Transverse colon (tissue), 4 donors: ENCODE measurements at places on chromosomes 5 and 9. TPM values are rescaled to one million over a fixed set of nuclear protein-coding genes. Genes with fewer than 3 reads are reported as not detected.

GRCh38 chr9:98795295-98795955 is 930 bp downstream of the ANKS6 start:
- H3K27ac ChIP-seq = peak overlapping the region; percentile 76
- H3K27me3 ChIP-seq = no peaks in the 10 kb centered on the region
- peak overlapping the region; percentile 69 for H3K4me3 ChIP-seq
- no peak for DNase-seq
- peaks cover 25% of the 10 kb centered on the region for H3K4me1 ChIP-seq
- no peaks in the 10 kb centered on the region for H3K36me3 ChIP-seq

Gene TXNDC8
- total RNA-seq = not detected

Gene OR1Q1
- not detected for total RNA-seq

Gene PRDM9
- total RNA-seq = not detected

Gene TRPM3
- total RNA-seq = 0.16 TPM

DNA sequence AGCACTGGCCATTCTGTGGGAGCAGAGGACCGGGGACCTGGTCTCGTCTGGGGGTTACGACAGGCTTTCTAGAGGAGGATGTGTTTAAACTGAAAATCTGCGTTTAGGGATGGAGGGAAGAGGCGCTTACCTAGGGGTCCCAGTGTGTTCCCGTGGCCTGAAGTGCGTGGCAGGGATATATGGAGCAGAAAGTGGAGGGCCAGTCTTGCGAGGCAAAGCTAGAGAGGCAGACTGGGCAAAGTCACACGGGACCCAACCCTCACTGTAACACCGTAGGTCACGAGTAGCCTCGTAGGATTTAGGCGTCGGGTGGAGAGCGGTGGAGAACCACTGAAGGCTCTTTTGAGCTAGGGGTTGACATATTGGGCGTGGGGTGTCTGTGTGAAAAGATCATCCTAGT is 32.8 kb upstream of the POMT1 start:
- no peak for DNase-seq
- no peaks in the 10 kb centered on the region for H3K27me3 ChIP-seq
- H3K4me1 ChIP-seq = no peaks in the 10 kb centered on the region
- no peak overlapping the region for H3K27ac ChIP-seq
- H3K36me3 ChIP-seq = no peaks in the 10 kb centered on the region
- H3K4me3 ChIP-seq = no peak overlapping the region
